H1 (cell line): ENCODE measurements at places on chromosomes 12 and 14. TPM values are rescaled to one million over a fixed set of nuclear protein-coding genes. Genes with fewer than 3 reads are reported as not detected.

DNA sequence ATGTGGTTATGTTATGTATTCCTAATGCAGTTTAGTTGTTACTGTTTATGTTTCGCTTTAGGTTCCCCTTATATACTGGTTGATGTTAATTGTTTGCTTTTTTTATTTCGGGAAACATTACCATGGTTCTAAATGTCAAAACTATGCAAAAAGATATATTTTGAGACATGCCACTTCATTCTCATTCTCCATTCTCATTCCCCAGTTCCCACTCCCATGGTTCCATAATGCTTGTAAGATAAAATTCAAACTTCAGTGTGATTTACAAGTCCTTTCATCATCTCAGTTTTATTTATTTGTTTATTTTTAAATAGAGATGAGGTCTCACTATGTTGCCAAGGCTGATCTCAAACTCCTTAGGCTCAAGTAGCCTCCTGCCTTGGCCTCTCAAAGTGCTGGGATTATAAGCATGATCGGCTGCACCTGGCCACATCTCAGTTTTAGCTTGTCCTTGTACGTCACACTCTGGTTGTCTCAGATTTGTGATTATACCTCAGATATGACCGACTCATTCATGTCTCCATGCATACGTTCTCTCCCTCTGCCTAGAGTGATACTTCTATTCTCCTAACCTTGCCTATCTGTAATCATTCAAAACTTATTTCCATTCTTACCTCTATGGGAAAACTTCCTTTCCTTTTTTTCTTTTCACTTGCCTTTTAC is 407.8 kb upstream of the RGS6 start:
- H3K27ac ChIP-seq, result no peak overlapping the region
- no peaks in the 10 kb centered on the region for H3K27me3 ChIP-seq
- DNase-seq, result no peak
- H3K4me1 ChIP-seq, result 0 out of 2 replicates have a peak, but pooled peaks cover 2% of the 10 kb centered on the region
- no peak overlapping the region for H3K4me3 ChIP-seq

DNA sequence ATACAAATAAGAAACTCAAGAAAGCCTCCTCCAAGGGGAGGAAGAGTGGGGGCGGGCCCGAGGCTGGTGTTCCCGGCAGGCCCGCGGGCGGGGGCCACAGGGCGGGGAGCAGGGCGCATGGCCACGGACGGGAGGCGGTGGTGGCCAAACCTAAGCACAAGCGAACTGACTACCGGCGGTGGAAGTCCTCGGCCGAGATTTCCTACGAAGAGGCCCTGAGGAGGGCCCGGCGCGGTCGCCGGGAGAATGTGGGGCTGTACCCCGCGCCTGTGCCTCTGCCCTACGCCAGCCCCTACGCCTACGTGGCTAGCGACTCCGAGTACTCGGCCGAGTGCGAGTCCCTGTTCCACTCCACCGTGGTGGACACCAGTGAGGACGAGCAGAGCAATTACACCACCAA is 8.7 kb downstream of the DACT1 start:
- no peaks in the 10 kb centered on the region for H3K27me3 ChIP-seq
- no peaks in the 10 kb centered on the region for H3K4me1 ChIP-seq
- H3K4me3 ChIP-seq, result no peak overlapping the region
- no peak for DNase-seq

DNA sequence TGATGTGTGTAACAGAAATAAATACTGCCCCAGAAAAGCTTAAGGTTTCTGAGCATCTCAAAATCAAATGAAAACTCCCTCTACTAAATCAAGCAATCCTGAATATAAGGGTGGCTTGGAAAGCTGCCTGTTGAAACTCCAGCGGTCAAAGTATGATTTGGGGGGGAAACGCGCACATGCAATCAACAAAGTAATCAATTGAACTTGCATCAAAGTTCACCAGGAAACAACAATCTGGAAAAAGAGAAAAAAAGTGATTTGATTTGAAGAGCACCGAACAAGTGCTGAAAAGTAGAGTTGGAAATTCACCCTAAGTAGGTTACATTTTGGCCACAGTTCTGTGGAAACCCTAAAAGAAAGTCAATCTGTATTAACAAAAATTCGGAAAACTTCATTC is 700 bp downstream of the CNIH1 start:
- H3K27ac ChIP-seq, result peak overlapping the region; percentile 97; the same call in 1 of the 2 replicates
- H3K4me1 ChIP-seq, result no peaks in the 10 kb centered on the region; the same call in 1 of the 2 replicates
- H3K4me3 ChIP-seq, result peak overlapping the region; percentile 92

- H3K27ac ChIP-seq, result no peak overlapping the region
- H3K4me3 ChIP-seq, result no peak overlapping the region
- no peaks in the 10 kb centered on the region for H3K36me3 ChIP-seq
- no peaks in the 10 kb centered on the region for H3K4me1 ChIP-seq
- H3K27me3 ChIP-seq, result no peaks in the 10 kb centered on the region
- no peak for DNase-seq
These were observed 43.0 kb upstream of the LRRC10 start for GRCh38 chr12:69653703-69654102.

- no peaks in the 10 kb centered on the region for H3K36me3 ChIP-seq
- no peaks in the 10 kb centered on the region for H3K27me3 ChIP-seq
- H3K4me1 ChIP-seq, result no peaks in the 10 kb centered on the region
- H3K4me3 ChIP-seq, result no peak overlapping the region
These were observed 18.7 kb downstream of the SSTR1 start for GRCh38 chr14:38226366-38226765.

- no peaks in the 10 kb centered on the region for H3K36me3 ChIP-seq
- H3K4me3 ChIP-seq, result no peak overlapping the region
These were observed 36.9 kb upstream of the APPL2 start for GRCh38 chr12:105272814-105273416.

DNA sequence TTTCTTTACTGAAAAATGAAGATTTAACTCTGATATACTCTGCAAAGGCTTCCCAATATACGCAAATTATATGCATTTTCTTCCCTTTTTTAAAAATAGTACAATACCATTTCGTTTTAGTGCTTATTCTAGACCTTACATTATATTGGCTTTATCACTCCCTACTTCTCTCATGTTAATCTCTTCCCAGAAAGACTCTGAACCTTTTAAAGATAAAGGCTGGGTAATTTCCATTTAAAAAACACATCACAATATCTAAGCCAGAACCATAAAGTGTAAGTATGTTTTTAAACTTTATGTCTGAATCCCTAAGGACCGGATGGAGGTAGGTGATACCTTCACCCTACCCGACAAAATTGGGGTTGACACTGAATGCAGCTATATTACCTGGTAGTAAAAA is 320.8 kb downstream of the DIO2 start:
- no peaks in the 10 kb centered on the region for H3K4me1 ChIP-seq
- no peak overlapping the region for H3K4me3 ChIP-seq
- no peak overlapping the region for H3K27ac ChIP-seq
- H3K36me3 ChIP-seq, result no peaks in the 10 kb centered on the region
- H3K27me3 ChIP-seq, result no peaks in the 10 kb centered on the region

- H3K27me3 ChIP-seq, result no peaks in the 10 kb centered on the region
- no peak overlapping the region; the same call in 1 of the 2 replicates for H3K4me3 ChIP-seq
- no peak for DNase-seq
- no peaks in the 10 kb centered on the region for H3K36me3 ChIP-seq
These were observed 9.7 kb upstream of the SERPINA1 start for GRCh38 chr14:94398182-94398479.

DNA sequence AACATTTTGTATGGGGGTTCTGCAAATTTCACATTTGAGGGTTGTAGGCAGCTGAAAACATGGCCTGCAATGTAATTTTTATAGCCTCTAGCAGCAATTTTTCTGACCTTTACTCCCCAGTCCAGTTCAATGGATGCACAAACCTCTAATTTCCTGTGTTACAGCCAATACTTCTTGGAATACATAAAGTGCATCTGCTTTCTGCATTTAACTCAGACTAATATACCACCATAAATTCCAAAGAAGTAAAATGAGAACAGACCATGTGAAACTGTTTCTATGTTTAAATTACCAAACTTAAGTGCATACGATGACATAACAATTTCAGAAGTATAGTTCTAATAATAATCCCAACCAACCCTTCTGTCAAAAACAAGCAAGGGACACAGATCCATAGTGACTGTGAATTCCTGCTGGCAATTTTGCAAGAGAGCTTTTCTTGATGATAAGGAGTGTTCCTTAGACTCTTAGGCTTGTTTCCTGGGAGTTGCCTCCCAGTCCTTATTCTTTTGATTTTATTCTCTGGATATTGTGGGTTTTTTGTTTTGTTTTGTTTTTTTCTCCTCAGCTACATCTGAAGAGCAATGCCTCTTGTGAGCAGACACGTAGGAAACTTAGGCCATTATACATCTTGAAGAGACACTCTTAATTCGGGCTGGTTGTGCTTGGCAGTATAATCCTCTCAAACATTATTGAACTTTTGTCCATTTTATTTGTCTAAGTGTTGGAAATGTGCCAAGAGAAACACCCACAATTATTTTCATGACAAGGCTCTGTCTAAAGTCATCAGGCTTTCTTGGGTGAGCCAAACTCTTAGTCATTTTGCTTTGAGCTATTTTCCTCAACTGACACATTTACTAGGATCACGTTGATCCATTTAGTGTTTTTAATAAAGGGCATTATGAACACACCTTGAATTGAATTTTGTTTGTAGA is 51.3 kb upstream of the RERGL start:
- DNase-seq, result no peak
- no peak overlapping the region for H3K4me3 ChIP-seq
- no peaks in the 10 kb centered on the region for H3K36me3 ChIP-seq
- no peak overlapping the region for H3K27ac ChIP-seq
- no peaks in the 10 kb centered on the region for H3K4me1 ChIP-seq
- no peaks in the 10 kb centered on the region for H3K27me3 ChIP-seq

- no peak overlapping the region for H3K4me3 ChIP-seq
- no peaks in the 10 kb centered on the region for H3K36me3 ChIP-seq
- DNase-seq, result no peak
- no peak overlapping the region for H3K27ac ChIP-seq
These were observed 89.8 kb upstream of the SFSWAP start for GRCh38 chr12:131620946-131621681.

DNA sequence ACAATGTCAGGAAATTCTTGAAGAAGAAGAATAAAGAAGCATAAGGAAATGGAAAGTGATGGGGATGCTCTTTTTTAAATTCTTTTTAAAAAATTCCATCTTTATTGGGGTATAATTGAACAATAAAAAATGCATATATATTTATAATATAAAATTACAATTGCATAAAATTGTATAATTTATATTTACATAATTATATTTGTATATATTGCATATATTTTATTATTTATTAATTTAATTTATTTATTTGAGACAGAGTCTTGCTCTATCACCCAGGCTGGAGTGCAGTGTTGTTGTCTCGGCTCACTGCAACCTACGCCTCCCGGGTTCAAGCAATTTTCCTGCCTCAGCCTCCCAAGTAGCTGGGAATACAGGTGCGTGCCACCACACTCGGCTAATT is 36.3 kb downstream of the PAH start:
- no peak for DNase-seq
- H3K36me3 ChIP-seq, result no peaks in the 10 kb centered on the region
- no peaks in the 10 kb centered on the region for H3K27me3 ChIP-seq
- H3K4me1 ChIP-seq, result no peaks in the 10 kb centered on the region
- H3K27ac ChIP-seq, result no peak overlapping the region
- no peak overlapping the region for H3K4me3 ChIP-seq

- no peaks in the 10 kb centered on the region for H3K4me1 ChIP-seq
- no peaks in the 10 kb centered on the region for H3K27me3 ChIP-seq
- H3K4me3 ChIP-seq, result no peak overlapping the region
- no peak overlapping the region for H3K27ac ChIP-seq
These were observed 609.0 kb upstream of the LMO3 start for GRCh38 chr12:17214929-17215328.

- no peaks in the 10 kb centered on the region for H3K36me3 ChIP-seq
- DNase-seq, result no peak
- no peak overlapping the region for H3K27ac ChIP-seq
- H3K4me3 ChIP-seq, result no peak overlapping the region
- no peaks in the 10 kb centered on the region for H3K27me3 ChIP-seq
- peaks cover 3% of the 10 kb centered on the region; the same call in 1 of the 2 replicates for H3K4me1 ChIP-seq
These were observed 87.8 kb downstream of the NEDD1 start for GRCh38 chr12:96994900-96995299.

- H3K36me3 ChIP-seq, result no peaks in the 10 kb centered on the region
- H3K27me3 ChIP-seq, result no peaks in the 10 kb centered on the region
- no peak overlapping the region for H3K27ac ChIP-seq
These were observed 4.2 kb downstream of the GSG1 start for GRCh38 chr12:13099066-13099843.

GRCh38 chr12:69639400-69640016 is 28.8 kb upstream of the LRRC10 start:
- peak; percentile 77 for DNase-seq
- H3K4me1 ChIP-seq, result no peaks in the 10 kb centered on the region
- no peak overlapping the region for H3K27ac ChIP-seq
- no peak overlapping the region for H3K4me3 ChIP-seq

GRCh38 chr12:102917026-102917787 is at the start of gene PAH:
Gene PAH, minus strand, starts transcription at chr12:102917244. Its CDS starts 114 bp downstream, at chr12:102917130.
- H3K36me3 ChIP-seq, result no peaks in the 10 kb centered on the region
- H3K4me1 ChIP-seq, result peaks cover 10% of the 10 kb centered on the region
- H3K27me3 ChIP-seq, result no peaks in the 10 kb centered on the region

DNA sequence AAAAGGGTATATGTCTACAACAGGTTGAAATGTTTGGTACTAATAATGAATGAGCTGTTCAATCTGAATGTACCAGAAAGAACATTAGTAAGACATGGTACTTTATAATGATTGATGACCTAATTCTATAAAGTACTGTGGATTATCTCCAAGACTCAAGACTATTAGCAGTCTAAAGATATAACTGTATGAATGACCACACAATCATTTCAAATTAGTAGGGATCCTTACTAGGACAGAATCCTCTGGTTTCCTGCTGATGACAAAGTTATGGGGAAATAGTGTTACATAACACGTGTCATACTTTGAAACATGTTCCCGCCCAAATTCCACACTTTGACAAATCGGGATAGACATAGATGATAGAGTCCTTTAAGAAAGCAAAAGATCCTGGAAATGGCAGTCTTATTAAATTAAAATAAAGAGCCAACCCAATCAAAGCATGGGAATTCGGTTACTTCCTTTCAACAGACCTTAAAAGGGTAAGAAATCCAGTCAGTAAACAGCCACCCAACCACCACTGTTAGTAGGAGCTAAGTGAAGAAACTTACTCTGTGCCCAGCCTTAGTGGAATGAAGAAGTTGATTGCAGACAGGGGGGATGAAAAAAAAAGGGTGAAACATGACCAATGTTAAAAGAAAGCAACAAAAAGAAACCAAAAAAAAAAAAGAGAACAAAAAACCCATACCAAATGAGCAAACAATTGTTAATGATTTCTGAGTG is 2.8 kb downstream of the VPS29 start:
- no peak overlapping the region for H3K4me3 ChIP-seq
- H3K4me1 ChIP-seq, result no peaks in the 10 kb centered on the region
- no peak for DNase-seq
- H3K27ac ChIP-seq, result no peak overlapping the region

DIO2 gene
- total RNA-seq, result 0.23 and 0.65 TPM in 2 replicates

CMKLR1 gene
- total RNA-seq, result 1.7 and 2.1 TPM in 2 replicates

AICDA gene
- total RNA-seq, result not detected in 2 replicates

RNU4-1 gene
- 1,424 and 1,786 TPM in 2 replicates for total RNA-seq

RNFT2 gene
- 32.0 and 33.1 TPM in 2 replicates for total RNA-seq

NTF3 gene
- total RNA-seq, result 1.2 and 2.3 TPM in 2 replicates

SMIM41 gene
- total RNA-seq, result 0.28 and 0.31 TPM in 2 replicates

OR4N5 gene
- not detected in 2 replicates for total RNA-seq

NINJ2 gene
- total RNA-seq, result not detected in 2 replicates

MMP17 gene
- total RNA-seq, result 34.4 and 41.3 TPM in 2 replicates

HAL gene
- total RNA-seq, result 0.17 and 0.44 TPM in 2 replicates

SMOC1 gene
- 1.6 and 2.4 TPM in 2 replicates for total RNA-seq

UBE3B gene
- total RNA-seq, result 21.1 and 21.8 TPM in 2 replicates

PCED1B gene
- 4.7 and 4.9 TPM in 2 replicates for total RNA-seq

CRIP1 gene
- total RNA-seq, result 1.2 and 2.4 TPM in 2 replicates

FSCB gene
- not detected in 2 replicates for total RNA-seq
